Activated naive CD4-positive, alpha-beta T cell treated with Interleukin-2 at 50 U/mL for 16 hours (primary cell): ENCODE measurements at places on chromosomes 2 and 18.

DNA sequence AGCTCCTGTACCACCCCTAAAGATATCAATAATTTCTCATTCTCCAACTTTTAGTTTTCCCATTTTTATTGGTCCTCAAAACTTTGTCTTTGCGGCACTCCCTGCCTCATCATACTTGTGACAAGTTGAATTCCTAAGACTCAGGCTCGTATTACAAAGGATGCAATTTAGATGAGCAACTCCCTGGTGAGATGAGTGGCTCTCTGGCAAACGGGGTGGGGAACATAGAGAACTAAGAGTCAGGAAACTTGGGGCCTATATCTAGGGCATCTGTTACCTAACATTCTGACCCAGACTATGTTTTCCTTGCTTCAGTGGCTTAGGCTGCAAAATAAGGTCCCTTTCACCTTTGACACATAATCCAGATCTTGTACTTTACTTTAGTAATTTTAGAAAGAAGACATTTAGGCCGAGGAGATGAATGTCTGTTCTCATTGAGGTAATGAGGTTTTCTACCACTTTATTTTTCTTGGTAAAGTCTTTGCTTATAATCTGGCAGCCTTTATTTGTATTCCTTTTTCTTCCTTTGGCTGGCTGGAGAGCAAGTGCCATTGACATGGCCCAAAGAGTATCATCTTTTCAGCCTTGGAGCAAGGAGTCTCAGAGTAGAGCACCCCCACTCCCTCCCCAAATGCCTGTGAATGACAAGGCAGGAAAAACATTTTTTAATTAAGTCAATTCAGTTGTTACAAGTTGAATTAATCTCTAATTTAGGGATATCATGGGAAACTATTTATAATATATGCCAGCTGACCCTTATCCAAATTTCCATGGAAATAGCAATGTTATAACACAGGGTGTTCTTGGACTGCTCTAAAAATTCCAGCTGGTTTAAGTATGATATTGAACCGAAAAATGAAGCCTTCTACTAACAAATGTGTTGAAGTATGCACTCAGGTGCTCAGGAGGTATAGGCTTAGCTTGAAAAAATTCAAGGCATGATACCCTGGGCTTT is 15.2 kb downstream of the TSPYL6 start:
- DNase-seq, result no peak

GRCh38 chr2:201515573-201516246 is 64.2 kb downstream of the STRADB start:
- DNase-seq, result no peak

DNA sequence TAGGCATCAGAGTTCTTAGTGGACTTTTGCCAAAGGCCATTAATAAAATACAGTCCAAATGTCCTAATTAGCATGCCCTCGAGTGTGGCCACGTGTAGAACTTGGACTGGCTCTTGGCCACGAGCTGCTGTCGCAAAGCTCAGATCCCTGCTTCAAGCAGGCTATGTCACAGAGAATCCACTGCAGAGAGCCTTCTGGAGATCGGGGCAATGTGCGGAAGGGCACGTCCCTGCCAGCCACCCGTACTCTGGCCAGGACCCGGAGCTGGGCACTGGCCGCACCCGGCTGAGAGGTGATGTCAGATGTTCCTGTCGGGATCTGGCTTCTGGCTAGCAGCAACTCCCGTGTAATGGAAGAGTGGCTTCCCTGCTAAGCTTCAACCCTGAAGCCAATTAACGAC is 432.7 kb upstream of the ID2 start:
- DNase-seq, result no peak

- no peak for DNase-seq
These were observed 185.7 kb downstream of the MTCL1 start for GRCh38 chr18:8890957-8891464.

DNA sequence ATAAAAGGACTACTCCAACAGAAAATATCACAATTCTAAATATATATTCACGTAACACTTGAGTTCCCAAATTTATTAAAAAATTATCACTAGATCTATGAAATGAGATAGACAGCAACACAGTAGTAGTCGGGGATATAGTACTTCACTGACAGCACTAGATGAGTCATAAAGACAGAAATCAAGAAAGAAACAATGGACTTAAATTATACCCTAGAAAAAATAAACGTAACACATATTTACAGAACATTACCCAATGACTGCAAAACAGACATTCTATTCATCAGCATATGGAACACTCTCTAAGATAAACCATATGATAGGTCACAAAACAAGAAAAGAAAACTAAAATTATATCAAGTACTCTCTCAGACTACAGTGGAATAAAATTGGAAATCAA is 429.4 kb downstream of the MBD2 start:
- no peak for DNase-seq

GRCh38 chr2:29000481-29000880 is 19.4 kb downstream of the TOGARAM2 start:
- peak; percentile 27 for DNase-seq

- DNase-seq, result peak; percentile 61
These were observed 69.3 kb upstream of the MCFD2 start for GRCh38 chr2:46984642-46985476.

GRCh38 chr18:55688030-55688429 is 100.0 kb upstream of the TCF4 start:
- no peak for DNase-seq

DNA sequence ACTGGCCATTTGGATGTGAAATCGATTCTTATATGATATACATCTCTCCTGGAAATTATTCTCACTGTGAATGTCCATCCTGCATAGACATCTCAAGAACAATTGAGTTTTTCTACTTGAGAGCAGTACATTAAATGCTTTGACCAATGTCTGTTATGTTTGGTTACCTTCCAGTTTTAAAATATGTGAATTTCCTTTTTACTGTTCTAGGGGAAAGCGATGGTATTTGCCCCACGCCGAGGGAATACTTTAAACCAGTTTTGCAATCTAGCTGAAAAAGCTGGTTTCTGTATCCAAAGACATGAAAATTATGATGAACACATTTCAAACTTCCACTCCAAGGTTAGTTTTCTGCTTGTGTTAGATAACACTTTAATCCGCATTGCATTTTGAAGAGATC is 175.3 kb upstream of the SIX3 start:
- DNase-seq, result no peak

DNA sequence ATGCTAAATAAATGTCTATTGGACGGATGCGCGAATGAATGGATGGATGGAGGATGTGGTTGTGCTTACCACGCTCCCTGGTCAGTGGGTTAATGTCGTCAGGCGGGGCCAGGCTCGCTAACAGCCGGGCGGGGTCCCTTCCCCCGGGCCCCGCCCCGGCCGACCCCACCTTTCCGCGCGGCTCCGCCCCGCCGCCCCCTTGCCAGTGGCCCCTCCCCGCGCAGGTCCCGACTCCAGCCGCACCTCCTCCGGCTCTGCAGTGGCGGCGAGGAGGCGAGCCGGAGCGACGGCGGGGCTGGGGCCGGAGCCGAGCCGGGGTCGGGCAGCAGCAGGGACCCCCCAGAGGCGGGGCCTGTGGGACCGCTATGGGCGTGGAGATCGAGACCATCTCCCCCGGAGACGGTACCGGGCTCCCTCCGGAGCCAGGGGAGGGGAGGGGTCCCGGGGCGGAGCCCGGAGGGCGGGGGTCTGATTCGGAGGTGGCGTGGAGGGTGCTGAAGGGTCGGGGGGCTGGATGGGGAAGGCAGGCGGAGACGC is at the start of gene FKBP1B:
TSS of gene FKBP1B (plus strand) at position 257 of the 537 bp plus-strand sequence. CDS start at position 366, 109 bp downstream.
- peak; percentile 63 for DNase-seq

DNA sequence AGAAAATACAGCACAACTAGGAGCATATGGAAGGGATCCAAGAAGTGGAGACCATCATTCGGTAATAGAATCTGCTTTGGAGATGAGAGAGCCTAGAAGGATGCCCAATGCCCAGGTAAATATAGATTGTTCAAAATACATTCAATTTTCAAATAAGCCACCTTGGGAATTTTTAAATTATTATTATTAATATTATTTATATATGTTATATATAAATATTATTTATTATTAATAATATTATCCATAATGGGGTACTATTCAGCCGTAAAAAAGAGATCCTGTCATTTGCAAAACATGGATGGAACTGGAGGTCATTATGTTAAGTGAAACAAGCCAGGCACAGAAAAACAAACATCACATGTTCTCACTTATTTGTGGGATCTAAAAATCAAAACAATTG is 127.8 kb upstream of the NDUFV2 start:
- no peak for DNase-seq

GRCh38 chr18:73973972-73974371 is 173.7 kb downstream of the FBXO15 start:
- DNase-seq, result no peak

GRCh38 chr2:64852771-64853241 is 136.4 kb upstream of the SLC1A4 start:
- DNase-seq, result no peak

DNA sequence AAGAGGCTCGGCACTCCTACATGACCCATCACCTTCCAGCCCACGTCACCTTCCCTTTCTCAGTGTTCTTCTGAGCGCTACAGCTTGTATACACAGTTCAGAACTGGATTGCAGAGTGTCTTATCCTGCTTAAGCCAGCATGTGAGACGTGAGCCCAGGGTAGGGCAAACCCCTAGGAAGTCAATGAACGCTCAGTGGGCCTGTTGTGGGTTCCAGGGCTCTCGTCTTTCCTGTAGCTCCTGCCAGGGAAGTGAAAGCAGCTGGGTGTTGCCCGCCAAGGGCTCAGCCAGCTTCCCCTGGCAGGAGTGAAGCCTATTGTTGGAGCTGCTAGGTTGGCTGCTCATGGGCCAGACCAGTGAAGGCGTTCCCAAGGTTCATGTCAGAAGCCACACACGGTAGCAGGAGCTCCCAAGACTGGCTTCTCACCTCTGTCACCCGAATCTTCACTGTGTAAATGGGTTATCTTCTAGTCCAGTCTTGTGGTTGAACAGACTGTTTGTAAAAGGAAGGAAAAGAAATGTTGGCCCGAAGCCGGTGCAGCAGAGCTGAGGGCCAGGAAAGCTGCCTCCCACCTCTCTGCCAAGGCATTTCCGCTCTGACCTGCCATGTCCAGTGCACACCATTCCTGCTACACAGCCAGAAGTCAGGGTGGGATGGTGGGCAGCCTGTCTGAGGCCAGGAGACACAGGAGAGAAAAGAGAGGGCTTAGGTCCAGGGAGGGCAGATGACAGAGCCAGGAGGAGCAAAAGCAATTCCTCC is 69.6 kb upstream of the RMDN2 start:
- no peak for DNase-seq

- no peak for DNase-seq
These were observed 473.9 kb downstream of the BCL11A start for GRCh38 chr2:60079562-60079961.

DNA sequence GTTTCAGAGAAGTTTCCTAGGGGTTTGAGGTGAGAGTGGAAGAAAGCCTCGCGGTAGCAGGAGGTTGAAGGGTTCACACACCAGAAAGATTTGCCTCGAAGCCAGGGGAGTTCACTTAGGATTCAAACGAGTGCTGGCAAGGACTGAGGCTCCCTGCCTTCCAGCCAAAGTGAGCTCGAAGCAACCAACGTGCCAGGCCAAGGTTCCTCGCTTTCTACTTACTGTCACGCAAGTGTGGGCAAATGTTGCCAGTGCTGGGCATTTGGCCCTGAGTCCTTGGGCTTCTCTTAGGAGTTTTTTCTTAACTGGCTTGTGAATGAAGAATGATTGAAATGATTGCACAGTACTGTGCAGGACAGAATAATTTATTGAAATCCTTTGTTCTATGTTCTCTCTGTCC is 53.6 kb downstream of the TMEM178A start:
- DNase-seq, result no peak

DNA sequence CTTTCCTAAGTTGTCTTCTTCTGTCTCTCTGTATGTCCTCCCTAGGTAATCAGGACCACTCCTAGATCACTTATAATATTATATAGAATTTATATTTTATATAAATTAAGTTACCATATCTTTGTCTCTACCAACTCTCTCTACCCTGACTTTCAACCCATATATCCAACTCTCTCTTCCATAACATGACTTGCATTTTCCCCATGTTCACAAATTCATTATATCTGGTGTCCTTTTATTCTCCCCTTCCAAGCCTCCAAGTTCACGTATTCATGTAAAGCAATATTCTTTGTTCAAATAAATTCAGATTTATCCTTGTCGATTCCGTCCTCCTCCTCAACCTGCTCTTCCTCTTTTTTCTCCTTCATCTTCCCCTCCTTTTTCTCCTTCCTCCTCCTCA is 127.5 kb downstream of the XIRP2 start:
- no peak for DNase-seq

DNA sequence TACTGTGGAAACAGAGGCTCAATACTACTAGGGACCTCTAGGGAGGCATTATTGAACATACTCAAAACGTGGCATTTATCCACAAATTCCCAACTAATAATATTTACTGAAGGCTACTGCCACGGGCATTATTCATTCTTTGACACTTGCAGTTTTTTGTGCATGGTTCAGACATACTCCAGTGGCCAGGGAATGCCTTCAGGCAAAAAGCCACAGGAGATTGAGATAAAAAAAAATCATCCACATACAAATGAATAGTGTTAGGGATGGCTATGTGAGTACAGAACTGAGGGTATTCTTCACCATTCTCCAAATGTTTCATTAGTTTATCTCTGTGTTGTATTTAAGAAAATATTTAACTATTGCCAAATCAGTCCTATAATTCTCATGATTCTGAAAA is 974.9 kb upstream of the PIK3C3 start:
- no peak for DNase-seq
